ENCODE measurements at places on chromosomes 6 and 20.

DNA sequence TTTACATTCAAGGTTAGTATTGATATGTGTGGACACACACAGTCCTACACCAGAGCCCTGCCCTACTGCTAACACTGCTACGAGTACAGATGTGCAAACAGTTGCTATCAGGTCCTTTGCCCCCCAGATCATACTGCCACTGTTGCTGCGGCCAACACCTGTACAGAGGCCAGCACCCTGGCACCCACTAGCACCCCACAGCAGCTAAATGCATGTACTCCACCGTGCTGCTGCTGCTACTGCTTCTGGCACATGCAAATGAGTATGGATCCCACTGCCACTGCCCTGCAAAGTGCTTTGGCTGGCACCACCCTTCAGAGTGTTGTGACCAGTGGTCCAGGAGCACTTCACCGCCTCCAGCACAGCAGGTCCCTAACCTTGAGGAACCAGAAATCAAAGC lies 621.9 kb downstream of the GRIK2 start:
- DNase-seq = no peak

DNA sequence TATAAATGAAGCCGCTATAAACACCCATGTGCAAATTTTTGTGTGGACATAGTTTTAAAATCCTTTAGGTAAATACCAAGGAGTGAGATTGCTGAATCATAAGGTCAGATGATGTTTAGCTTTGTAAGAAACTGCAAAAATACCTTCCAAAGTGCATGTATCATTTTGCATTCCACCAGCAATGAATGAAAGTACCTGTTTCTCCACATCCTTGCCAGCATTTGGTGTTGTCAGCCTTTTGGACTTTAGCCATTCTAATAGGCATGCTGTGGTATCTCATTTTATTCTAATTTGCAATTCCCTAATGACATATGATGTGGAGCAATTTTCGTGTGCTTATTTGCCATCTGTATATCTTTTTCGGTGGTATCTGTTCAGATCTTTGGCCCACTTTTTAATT lies 93.7 kb downstream of the GCLC start:
- no peak for DNase-seq

DNA sequence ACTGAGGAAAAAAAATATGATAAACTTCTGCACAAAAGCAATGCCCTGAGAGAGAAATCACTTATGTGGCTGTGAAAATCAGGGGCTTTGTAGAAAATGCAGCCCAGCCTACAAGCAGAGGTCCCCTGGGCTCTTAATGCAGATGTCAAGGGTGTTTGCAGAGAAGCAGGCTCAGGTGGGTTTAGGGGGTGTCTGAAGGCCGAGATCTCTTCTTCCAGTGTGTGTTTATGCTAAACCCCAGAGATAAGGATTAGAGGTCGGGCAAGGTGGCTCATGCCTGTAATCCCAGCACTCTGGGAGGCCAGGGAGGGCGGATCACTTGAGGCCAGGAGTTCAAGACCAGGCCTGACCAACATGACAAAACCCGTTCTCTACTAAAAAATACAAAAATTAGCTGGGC lies 78.5 kb downstream of the TMEM242 start:
- DNase-seq = no peak

GRCh38 chr6:13653296-13653695 lies 38.2 kb downstream of the NOL7 start:
- no peak for DNase-seq

GRCh38 chr6:100768816-100769351 lies 112.2 kb downstream of the ASCC3 start:
- no peak for DNase-seq

DNA sequence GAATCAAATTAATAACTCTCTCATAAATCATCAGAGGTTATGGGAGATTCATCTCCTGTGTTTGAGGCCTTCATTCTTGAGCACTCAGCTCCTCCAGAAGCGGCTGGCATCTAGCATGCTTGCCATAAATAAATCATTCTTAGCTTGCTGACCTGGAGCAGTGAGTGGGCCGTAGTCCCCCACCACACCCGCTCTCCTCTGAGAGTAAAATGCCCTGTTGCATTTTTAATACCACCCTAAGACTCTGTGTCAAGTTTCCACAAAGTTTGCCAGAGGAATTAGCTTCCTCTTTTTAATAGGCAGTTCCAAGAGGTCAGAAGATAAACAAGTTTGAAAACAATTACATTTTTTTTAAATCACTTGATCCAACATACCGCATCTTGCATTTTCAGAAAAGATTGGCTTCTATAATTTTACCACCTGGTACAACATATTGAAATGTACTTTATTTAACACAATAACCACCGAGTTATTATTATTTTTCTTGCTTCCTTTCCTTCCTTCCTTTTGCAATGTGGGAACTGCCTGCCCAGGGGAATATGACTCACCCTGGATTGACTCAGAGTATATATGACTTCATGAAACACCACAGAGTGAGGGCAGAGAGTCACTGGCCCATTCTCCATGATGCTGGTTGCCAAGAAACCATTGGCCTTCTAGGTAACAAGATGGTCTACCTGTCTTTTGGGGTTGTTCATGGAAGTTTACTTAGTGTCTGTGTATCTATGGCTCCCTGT lies 29.4 kb upstream of the CLIC5 start:
- no peak for DNase-seq

DNA sequence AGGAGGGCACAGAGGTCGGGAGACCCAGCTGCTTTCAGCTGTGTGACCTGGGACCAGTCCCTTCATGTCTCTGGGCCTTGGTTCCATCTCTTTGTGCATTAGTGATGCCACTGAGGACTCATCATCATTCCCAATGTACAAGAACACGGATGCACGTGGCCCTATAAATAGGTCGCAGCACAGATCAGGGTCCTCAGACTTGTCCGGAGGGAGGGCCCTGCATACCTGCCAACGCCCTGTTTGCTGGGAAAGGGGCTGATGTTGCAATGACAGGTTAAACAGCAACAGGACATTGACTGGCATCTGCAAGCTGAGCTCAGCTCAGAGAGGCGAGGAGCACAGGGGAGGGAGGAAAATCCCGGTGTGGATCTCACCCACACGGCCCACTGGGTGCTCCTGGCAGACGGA lies 21.8 kb downstream of the TGM2 start:
- no peak for DNase-seq

- DNase-seq = no peak
Observed at GRCh38 chr20:54090230-54091119, 20.1 kb upstream of the BCAS1 start.

DNA sequence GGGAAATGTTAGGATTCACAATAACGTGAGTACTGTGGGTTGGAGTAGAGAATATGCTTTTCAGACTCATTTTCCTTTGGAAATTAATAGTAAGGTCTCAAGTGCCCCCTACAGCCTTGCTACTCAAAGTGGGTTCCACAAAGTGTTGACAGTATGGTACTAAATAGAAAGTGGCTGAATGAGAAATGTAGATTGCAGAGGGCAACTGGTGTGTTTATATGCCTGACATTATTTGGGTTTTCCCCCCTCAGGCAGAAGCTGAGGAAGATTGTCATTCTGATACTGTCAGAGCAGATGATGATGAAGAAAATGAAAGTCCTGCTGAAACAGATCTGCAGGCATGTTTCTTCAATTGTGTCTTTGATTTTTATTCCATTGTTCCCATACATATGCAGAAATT lies 5.6 kb downstream of the FBXO9 start:
- DNase-seq = no peak

DNA sequence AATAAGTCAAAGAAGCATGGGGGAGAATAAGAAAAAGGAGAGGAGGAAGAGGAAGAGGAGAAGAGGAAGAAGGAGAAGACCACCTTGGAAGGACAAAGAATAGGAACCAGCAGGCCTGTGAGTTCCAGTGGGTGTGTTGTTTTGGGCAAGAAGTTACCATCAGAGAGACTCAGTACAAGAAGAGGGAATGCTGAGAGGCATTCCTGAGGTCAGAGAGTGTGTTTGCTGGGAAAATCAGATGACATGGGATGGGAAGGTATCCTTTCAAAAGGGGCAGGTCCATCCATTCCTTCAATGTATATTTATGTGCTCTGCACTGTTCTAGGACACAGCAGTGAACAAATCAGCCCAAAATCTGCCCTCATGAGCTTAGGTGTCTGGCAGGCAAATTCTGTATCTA lies 40.5 kb upstream of the PRIM2 start:
- no peak for DNase-seq

- DNase-seq = no peak
Observed at GRCh38 chr6:90466154-90466940, 120.5 kb downstream of the MAP3K7 start.

- DNase-seq = no peak
Observed at GRCh38 chr20:59019217-59019616, at the start of gene TUBB1. Gene TUBB1, plus strand, starts transcription at chr20:59019429. Its CDS starts 94 bp downstream, at chr20:59019523.

DNA sequence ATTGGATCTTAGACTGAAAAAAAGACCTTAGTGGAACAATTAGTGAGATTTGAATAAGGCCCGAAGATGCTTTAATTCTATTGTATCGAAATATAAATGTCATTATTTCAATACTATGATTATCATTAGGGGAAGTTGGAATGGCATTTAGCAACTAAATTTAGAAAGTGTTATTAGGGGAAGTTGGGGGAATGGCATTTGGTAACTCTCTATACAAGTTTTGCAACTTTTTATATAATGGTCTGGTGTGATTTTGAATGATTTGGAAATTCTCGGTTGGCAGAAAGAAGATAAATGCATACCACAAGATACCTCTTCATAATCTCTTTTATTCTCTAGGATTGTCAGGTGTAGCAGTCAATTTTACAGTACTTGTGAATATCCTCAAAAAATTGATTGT lies 49.2 kb downstream of the RNF144B start:
- no peak for DNase-seq

GRCh38 chr6:3023663-3024483 lies 24.2 kb downstream of the NQO2 start:
- peak; percentile 75 for DNase-seq

GRCh38 chr6:43771858-43772680 lies 2.1 kb downstream of the VEGFA start:
- DNase-seq = no peak

DNA sequence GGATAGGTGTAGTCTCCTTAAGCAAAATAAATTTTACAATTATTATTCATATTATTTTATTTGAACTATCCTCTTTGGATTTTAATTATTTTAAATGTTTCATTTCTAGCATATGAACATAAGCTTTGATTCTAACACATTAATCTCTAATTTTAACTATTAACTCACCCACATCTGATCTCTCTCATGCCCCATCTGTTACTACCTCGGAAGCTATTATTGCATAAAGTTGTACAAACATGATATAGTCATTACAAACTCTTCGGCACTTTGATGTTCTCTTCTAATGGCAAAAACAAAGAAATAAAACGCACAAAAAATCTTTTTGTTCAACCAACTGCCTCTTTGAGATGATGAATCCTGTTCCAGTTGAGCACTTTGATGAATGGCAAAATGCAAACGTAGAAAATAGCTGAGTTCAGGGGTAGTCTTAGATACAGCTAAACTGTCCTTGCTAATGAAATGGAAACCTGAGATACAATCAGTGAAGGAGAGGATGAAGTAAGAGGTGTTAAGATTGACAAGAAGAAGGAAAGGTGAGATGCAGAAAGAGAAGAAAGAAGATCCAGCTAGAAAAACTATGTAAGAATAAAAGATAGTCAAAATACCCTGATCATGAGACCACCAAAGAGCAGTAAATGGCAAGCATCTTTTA lies 41.1 kb downstream of the EPM2A start:
- no peak for DNase-seq

GRCh38 chr20:57785720-57786119 lies 75.9 kb upstream of the PMEPA1 start:
- DNase-seq = no peak

DNA sequence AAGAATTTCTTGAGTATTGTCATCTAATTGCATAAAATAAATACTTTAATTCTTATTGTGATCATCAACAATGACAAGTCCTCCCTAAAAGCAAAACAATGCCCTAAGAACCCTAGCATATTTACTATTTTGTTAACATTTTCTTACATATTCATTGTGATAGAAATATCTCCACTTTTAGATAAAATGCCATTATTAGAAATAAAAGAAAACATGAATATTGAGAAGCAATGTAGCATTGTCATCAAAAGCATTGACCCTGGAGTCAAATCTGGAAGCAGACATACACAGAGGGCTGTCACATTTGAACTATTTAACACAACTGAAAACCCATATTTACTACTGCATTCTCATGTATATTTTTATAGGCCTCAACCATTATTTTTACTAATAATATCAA lies 257.7 kb downstream of the SYNE1 start:
- DNase-seq = no peak

GRCh38 chr6:166109608-166110007 lies 58.0 kb downstream of the TBXT start:
- DNase-seq = no peak

- no peak for DNase-seq
Observed at GRCh38 chr6:152225241-152225934, 411.8 kb downstream of the SYNE1 start.

DNA sequence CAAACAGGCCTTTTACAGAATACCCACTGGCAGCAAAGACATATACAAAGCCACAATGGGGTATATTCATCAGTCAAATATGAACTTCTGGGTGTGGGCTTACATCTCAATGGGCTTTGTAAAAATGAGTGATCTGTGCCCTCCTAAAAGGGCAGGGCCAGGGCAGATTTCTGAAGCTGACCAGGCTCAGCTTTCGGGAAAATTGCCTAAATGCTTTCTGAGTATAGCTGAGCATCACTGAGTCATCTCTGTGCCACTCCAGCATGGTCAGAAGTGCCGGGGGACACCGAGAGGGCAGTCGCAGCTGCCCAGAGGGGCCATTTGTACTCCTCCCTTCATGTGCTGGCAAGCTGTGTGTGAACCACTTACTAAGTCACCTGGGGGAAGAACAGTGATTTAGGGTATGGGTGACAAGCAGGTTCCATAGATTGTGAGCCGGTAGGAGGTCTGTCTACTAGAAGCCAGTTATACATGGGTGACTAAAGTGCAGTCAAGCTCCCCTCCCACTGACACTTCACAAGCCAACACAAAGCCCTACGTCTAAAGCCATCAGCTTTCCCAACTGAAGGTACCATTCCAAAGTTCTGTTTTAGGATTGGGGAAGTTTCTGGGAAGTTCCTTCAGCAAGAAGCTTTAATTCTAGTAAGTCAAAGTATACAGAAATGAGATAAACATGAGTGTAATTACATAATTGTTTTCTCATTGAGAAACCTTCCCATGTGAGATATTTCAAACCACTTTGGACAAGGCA lies 147.6 kb upstream of the TAB2 start:
- DNase-seq = no peak

DNA sequence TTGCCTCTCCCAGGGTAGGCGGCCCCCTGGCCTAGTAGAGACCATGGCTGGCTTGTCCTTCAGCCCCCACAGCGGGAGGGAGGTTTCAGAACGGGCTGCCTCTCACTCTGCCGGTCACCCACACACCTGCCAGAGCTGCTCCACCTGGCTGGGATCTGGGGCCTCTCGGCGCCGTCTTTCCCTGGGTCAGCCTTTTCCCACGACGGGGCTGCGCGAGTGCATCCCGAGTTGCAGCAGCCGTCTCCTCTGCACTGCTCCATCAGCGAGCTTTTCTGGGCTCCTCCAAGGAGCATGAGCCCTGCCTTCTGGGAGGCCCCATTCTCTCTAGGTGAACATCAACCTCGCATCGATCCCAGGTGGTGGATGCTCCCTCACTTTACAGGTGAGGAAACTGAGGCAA lies 15.9 kb upstream of the SPDEF start:
- DNase-seq = no peak

Measured in activated CD4-positive, CD25-positive, alpha-beta regulatory T cell (primary cell).